Stimulated activated CD4-positive, alpha-beta T cell treated with anti-CD3 and anti-CD28 coated beads, Interleukin-2, amount 100 ng/mL, for 4 hours (primary cell): ENCODE measurements at places on chromosomes 16 and 17.

GRCh38 chr17:1705004-1705403, 5.2 kb downstream of the TLCD2 start:
- no peak for DNase-seq

- DNase-seq, result no peak
These were observed 15.6 kb upstream of the UTP6 start for GRCh38 chr17:31917065-31917529.

DNA sequence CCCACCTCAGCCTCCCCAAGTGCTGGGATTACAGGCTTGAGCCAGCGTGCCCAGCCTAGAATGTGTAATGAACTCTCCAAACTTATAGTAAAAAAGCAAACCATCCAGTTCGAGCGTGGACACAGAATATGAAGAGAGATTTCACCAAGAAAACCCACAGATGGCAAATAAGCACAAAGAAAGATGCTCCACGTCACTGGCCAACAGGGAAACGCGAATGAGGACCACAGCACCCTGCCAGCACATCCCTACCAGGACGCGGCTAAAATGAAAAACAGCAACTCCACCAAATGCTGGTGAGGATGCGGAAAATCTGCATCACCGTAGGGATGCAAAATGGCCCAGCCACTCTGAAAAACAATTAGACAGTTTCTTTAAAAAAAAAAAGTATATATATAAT, 1.4 kb downstream of the MVD start:
- no peak for DNase-seq

DNA sequence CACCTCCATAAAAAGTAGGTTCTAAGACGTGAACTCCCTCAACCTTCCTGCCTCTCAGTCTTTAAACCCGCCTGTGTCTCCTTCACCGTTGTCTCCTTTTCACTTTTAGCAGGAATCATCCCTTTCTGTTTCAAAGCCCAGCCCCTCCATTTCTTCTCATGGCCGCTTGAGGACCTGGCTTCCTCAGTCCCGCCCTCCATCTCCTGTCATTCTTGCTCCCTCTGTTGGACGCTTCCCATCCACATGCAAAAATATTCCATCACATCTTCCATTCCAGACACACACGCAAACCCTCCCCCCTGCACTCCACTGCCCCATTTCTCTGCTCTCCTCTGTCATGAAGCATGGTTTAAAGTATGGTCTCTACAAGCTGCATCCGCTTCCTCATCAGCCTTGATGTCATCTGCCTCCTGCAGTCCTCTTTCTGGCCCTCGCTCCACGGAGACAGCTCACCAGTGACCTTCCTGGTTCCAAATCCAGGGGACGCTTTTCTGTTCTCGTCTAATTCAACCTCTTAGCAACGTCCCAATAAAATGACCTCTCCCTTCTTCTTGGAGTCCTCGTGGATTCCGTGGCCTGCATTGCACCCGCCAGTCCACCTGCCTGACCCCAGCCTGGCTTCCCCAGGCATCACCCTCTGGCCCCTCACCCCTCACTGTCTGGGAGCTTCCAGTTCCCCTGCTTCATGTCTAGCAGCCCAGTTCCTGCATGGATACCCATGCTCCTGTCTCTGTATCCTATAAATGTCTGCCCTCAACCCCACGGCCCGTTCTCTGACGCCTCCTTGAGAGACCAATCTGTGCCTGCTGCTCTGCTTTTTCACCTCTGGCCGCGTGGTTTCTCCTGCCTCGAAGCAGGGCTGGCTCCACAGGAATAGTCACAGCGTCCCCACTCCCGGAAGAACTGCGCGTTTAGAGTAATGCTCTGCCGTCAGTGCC, 26.2 kb downstream of the ANKRD40 start:
- DNase-seq, result no peak

- DNase-seq, result no peak
These were observed 568 bp downstream of the GAS2L2 start for GRCh38 chr17:35752471-35752870.

GRCh38 chr17:78865682-78866390, 25.2 kb upstream of the USP36 start:
- peak; percentile 38 for DNase-seq

DNA sequence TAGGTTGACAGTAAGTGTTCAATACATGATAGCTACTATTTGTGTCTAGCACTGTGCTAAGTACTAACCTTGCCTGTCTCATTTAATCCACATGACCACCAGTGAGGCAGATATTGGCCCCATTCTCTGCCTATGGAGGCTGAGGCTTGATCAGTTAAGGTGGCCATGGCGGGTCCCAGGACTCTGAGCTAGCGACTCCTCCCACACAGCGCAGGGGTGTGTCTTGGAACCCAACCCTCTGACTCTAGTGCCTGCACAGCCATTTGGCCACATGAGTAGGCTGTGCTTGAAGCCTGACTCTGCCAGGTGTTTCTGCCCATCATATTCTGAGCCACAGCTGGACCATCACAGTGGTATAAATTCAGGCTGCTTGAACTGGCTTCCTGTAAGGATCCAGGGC, 6.4 kb downstream of the NHERF1 start:
- no peak for DNase-seq
